ENCODE measurements at places on chromosomes 2 and 18.

DNA sequence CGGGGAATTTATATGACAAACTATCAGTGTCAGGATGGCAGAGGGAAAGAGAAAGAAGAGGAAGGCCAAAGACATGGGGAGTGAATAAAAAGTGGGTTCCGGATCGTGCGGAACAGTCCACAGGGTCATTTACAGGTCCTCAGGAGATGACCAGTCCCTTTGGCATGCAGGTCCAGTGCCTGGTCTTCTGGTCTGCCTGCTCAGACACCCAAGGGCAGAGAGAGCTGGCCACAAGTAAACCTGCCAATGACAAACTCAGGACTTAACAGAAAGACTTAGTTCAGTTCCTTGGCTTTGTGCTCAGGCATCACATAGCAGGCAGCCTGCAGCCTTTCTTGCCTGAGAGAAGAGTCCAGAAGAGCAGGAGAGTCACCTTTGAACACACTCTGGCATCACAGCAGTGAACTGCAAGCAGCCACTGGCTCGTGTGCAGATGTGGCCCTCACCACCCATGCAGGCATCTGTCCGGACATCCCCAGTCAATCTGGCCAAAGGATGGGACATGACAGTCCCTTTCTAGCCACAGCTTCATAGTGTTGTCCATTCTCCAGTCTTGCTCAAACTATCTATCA is 14.0 kb downstream of the TMEM127 start:
- no peak for DNase-seq

DNA sequence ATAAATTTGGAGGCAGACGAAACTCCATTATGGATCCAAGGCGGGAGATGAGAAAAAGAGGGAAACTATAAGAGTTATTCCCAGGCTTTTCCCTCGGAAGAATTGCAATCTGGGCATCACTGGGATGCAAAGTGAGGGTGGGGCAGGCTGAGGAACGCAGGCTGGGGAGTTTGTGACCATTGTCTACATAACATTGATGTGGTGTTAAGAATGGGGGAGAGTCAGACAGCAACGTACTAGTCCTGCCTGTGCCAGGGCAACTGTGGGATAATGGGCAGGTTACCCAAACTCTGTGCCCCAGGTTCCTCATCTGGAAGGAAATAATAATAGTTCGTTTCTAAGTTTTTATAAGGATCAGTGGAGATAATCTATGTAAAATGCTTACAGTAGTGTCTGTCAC is 84.4 kb upstream of the SIX2 start:
- DNase-seq, result no peak

DNA sequence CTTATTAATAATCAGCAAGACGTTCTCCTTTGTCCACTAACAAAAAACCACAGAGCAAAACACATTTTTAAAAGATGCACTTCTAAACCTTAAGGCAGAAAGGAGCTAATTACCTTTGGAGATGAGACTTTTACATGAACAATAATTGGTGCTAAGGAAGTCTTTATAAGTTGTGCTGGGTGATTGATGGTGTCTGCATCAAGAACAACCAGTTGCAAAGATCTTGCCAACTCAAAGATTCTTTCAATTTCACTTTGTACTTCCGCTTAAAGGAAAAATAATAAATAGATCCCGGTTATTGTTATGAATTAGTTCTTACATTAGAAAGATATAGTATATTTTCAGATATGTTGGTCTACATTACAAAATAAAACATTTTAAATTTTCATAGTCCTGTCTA is 26.9 kb upstream of the ARL5A start:
- DNase-seq, result no peak

- peak; percentile 23 for DNase-seq
Measured at GRCh38 chr2:54903736-54904554, 146.3 kb downstream of the RTN4 start.

All from stimulated activated CD4-positive, alpha-beta T cell treated with anti-CD3 and anti-CD28 coated beads, Interleukin-15, amount 100 ng/mL, for 1 hour (primary cell).